ENCODE measurements at places on chromosomes 11 and 22. TPM values are rescaled to one million over a fixed set of nuclear protein-coding genes. Genes with fewer than 3 reads are reported as not detected.
A peak's percentile ranks its signal among the peaks of the same experiment; 100 is the strongest.

KRTAP5-11 gene
- not detected for total RNA-seq

OR2AG2 gene
- not detected for total RNA-seq

TMEM191C gene
- total RNA-seq, result 3.3 TPM

NCF4 gene
- 8.5 TPM for total RNA-seq

SIK2 gene
- total RNA-seq, result 16.2 TPM

KDM4E gene
- total RNA-seq, result not detected

FOLH1 gene
- not detected for total RNA-seq

CYB5R2 gene
- total RNA-seq, result 7.5 TPM

RFPL3 gene
- total RNA-seq, result not detected

LYVE1 gene
- 29.3 TPM for total RNA-seq

SSRP1 gene
- total RNA-seq, result 162 TPM

RCOR2 gene
- 5.2 TPM for total RNA-seq

BLID gene
- total RNA-seq, result not detected

DNA sequence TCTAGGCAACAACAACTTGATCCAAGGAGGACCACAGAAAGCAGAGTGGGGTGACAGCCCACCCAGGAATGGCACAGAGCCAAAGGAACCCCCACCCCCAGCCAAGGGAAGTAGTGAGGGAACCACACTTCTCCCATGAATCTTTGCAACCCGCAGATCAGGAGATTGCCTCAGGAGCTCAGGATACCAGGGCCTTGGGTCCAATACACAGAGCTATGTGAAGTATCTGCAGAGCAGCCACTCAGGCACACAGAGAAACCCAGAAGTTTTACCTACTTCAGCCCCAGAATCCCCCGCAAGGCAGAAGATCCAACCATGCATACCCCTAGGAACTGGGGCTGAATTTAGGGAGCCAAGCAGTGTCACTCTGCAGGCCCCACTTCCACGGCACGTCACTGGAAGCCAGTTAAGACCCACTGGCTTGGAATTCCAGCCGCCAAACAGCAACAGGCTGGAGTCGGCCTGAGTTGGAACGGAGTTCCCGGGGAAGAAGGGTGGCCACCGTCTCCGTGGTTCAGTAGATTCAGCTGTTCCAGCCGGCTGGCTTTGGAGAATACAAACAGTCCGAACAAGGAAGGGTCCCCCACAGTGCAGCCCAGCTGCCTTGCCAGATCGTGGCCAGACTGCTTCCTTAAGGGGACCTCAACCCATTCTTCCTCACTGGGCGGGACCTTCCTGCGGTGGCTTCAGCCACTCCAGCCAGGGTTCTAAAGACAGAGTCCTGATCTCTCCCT lies 174.1 kb downstream of the TTC28 start:
- no peak for DNase-seq

DNA sequence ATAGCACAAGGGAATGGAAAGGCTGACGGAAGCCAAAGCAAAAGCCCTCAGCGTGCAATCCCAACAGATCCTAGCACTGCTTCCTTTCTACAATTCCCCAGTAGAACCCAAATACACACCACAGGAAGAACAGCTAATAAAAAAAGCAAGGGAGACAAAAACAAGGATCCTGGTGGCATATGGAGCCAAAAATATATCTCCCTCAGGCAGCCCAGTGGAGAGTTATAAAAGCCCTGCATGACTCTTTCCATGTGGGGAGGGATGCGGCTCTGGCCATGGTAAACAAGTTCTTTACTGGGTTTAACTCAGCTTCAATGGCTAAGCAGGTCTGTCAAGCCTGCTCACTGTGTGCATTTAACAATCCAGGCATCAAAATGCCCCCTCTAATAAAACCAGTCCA lies 88.1 kb downstream of the PIWIL4 start:
- no peak for DNase-seq

DNA sequence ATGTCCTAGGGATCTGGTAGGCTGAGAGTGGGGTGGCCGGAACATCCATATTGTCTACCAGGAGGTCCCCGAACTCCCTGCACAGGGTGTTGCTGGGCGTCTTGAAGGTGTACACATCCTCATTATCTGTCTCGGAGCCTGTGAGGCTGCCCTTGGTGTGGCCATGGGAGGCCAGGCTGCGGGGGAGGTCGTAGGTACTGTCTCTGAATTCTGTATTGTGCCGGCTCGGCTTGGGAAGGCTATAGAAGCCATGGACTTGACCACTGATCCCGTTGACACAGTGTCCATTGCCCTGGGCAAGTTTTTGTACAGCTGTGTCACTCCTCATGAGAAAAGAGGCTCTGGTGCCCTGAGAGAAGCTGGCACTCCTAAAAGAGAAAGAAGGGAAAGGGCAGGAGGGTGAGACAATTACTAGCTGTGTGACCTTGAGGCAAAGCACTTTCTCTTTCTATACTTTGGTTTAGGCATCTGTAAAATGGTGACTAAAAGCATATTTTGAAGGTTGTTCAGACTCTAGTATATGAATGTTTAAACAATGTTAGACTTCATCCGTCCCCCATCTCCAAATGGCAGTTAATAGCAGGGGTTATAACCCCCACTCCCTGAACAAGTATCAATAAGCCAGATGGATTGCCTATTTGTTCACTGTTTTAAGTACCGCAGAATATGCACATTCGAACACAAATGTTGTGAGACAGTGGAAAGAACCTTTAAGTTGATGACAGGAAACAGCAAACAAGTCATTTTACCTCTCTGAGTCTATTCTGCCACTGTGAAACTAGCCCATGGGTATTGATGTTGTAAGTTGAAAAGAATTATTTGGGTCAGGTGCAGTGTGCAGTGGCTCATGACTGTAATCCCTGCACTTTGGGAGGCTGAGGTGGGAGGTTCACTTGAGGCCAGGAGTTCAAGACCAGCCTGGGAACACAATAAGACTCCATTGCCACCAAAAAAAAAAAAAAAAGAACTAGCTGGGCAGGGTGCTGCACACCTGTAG lies 38.3 kb downstream of the USP35 start:
- DNase-seq, result no peak

- no peak for DNase-seq
These were observed 1.8 kb upstream of the RNF169 start for GRCh38 chr11:74746868-74747267.

GRCh38 chr11:36443661-36444060 lies 66.4 kb downstream of the TRAF6 start:
- no peak for DNase-seq

- no peak for DNase-seq
These were observed 7.8 kb downstream of the STK33 start for GRCh38 chr11:8586184-8586583.

DNA sequence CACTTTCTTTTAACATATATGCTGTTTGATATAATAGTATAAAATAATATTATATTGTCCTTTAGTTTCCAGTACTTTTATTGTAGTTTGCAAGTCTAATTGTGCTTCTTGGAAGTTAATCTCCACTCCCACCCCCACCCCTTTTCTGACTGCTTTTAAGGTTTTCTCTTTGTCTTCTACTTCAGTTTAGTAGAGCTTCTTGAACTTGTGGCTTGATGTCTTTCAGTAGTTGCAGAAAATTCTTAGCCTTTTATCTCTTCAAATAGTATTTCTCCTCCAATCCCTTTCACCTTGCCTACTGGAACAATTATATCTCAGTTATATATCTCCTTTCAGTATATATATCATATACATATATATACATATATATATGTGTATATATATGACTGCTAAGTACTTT lies 56.6 kb downstream of the PARVG start:
- DNase-seq, result no peak

DNA sequence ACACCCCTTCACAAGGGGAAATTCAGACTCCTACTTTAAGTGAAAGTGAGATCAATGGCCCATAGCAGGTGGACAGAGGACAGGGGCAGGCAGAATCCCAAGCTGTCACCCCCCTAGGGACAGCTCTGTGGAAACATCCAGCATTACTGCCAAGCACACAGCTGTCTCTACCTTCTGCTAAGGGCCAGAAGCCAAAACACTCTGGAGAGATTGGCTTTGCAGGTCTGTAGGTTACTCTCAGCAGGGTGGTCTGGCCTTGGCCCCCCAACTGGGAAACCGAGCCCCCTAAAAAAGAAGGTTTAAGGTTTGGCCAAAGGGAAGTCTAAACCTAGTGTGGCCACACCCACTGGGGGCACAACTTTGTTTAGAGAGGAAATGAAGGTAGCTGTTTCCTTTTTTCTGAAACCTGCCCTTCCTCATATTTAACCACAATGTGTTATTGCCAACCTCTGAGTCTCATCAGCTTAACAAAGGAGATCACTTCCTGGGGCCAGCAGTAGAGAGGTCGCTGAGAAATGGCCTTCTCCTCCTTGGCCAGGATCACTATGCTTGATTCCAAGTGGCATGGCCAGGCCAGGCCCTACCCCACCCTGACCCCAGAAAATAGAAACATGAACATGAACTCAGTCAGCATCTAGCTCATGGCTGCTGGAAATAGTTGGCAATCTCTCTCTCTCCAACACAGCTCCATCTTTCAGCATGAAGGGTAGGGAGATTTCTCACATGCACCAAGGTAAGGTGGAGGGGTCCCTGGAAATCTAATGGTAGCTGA lies 25.9 kb upstream of the SCARF2 start:
- DNase-seq, result no peak

DNA sequence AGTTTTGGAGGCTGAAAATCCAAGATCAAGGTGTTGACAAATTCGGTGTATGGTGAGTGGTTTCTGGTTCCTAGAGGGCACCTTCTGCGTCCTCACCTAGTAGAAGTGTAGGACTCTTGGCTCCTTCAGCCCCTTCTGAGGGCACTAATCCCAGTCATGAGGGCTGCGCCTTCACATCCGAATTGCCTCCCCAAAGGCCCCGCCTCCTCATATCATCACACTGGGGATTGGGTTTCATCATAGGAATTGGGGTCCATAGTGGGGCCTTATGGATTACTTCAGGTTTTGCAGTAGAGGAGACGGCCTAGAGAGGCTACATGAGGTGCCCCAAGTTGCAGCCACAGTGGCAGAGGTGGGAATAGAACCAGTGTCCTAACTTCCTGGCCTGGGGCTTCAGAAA lies 87.1 kb downstream of the CEP164 start:
- no peak for DNase-seq

GRCh38 chr11:12853652-12854296 lies 155.3 kb upstream of the RASSF10 start:
- peak; percentile 56 for DNase-seq

DNA sequence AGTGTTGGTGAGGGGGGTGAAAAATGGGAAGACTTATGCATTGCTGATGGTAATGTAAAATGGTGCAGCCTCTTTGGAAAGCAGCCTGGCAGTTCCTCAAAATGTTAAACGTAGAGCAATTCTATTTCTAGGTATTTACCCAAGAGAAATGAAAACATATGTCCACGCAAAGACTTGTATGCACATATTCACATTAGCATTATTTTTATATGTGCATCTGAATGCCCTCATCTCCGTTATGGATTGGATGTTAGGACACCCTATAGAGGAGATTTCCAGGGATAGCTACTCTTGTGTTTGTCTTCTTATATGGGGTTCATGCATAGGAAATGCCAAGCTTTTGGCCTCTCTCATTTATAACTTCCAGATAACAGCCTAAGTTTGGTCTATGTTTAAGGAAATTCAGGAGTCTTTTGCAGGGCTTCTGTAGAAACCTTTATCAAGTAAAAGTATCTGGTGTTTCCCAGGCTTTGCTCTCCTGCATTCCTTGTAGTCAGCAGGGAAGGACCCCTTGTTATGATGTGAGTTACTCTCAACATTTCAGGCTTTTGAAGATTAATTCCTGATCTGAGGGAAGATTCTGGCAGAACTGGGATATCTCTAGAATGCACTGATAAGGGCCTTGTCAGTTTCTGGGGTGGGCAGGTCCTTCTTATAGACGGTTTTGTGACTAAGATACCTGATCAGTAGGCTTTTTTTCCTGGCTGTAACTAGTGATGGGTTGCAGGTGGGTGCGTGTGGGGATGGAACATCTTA lies 116.8 kb downstream of the TEAD1 start:
- DNase-seq, result no peak

GRCh38 chr22:36326178-36327161 lies 61.3 kb downstream of the MYH9 start:
- DNase-seq, result no peak

GRCh38 chr11:133886029-133886428 lies 40.7 kb upstream of the SPATA19 start:
- no peak for DNase-seq

GRCh38 chr11:109075976-109076375 lies 346.0 kb upstream of the C11orf87 start:
- DNase-seq, result no peak

DNA sequence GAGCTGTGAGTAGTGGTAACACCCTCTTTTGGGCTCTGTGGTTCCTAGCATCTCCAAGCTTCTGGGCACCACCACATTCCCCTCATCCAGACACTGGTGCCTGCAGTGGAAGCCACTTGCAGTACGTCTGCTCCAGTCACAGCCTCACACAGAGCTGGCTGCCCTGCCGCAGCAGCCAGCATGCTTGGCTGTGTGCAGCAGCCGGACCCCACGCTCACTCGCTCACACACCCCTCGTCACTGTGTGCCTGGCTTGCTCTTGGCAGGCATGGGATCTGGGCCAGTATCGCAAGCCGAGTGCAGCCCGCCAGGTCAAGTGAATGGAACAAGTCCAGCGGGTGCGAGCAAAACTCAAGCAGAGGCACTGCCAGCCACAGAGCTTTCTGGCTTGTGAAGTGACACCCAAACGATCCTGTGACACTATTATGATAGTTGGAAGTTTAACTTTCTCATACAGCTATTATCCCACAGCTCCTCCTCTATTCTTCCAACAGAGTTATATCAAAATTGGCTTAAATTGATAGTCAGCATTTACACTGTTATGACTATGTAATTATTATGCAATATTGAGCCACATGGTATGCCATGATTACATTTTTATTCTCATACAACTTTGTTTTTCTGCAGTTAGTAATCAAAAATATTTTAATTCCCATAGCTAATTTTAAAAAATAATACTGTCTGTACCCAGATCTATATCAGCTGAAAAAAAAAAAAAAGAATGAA lies 89.0 kb downstream of the CCDC73 start:
- no peak for DNase-seq

DNA sequence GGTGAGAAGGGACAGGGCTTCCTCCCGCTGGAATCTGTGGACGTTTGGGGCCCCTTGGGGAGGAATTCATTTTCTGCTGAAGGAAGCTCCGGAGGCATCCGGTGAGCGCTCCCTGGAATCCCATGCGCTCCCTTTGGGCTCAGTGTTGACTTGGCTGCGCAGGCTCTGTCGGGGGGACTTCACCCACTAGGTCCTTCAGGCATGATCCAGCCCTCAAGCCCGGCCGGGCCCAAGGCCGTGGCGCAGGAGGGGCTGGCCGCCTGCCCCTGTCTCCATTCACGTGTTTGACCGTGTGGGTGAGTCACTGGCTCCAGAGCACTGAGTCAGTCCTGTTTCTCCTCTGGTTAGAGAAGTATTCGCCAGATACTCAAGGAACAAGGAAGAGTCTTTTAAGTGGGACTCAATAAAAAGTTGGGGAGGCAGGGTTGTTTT lies 1.4 kb downstream of the CTTN start:
- peak; percentile 79 for DNase-seq

- DNase-seq, result no peak
These were observed 7.1 kb downstream of the P2RY2 start for GRCh38 chr11:73225001-73225686.

GRCh38 chr11:66459138-66459778 lies 7.4 kb upstream of the PELI3 start:
- DNase-seq, result no peak

DNA sequence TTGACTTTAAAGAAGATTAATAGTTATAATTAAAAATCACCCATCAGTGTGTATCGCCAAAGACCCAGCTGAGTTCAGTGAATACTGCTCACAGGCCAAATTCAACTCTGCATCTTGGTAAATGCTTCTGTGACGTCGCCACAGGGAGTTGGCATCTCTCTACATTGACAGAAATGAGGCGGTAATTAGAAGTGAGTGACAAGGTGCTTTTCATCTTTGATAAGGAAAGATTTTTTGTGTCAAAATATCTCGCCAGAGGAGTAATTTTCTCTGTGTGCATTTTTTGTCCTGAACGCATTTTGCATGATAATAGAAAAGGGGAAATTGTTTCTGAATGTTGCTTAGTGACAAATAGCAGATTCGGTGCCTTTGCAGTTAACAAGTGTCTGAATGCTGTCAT lies 345.8 kb downstream of the CNTN5 start:
- no peak for DNase-seq

All from colonic mucosa (tissue), 4 donors.